ENCODE measurements at places on chromosomes 12 and 14.

DNA sequence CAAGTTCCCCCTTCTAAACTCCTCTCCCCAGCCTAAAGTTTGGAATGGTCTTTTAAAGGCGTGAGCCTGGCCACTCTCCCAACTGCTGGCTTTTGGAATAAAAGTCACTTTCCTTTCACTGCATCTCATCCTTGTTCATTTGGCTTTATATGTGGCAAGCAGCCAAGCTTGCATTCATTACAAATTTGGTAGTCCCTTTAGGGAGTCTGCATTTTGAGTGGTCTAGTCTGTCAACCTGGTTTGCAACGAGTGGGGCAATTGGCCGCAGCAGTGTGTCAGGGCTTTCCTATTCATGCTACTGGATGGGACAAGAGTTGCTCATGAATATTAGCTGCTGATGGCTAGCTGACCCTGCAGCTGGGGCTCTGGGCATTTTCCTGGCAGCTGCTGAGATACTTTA is 57.0 kb downstream of the CATSPERB start:
- no peak for DNase-seq

GRCh38 chr12:133156125-133156690 is 25.1 kb upstream of the ZNF268 start:
- DNase-seq, result no peak

GRCh38 chr14:29222671-29223268 is 456.2 kb downstream of the FOXG1 start:
- peak; percentile 57 for DNase-seq

DNA sequence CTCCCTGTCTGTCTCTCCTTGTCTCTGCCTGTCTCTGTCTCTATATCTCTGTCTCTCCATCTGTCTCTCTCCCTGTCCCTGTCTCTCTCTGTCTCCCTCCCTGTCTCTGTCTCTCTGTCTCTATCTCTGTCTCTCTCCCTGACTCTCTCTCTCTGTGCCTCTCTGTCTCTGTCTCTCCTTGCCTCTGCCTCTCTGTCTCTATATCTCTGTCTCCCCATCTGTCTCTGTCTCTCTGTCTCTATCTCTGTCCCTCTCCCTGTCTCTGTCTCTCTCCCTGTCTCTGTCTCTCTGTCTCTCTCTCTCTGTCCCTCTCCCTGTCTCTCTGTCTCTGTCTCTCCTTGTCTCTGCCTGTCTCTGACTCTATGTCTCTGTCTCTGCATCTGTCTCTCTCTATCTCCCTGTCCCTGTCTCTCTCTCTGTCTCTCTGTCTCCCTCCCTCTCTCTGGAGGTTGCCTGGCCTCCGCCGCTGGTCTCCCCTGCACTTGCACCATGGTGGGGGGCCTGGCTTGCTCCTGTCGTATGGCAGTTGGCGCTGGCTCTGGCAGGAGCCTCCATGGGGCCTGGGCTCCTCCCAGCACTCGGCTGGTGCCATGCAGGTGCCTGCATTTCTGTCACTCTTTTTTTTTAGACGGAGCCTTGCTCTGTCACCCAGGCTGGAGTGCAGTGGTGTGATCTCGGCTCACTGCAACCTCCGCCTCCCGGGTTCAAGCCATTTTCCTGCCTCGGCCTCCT is 28.3 kb downstream of the MMP17 start:
- no peak for DNase-seq

GRCh38 chr14:29608861-29609260 is 318.8 kb downstream of the PRKD1 start:
- DNase-seq, result no peak

DNA sequence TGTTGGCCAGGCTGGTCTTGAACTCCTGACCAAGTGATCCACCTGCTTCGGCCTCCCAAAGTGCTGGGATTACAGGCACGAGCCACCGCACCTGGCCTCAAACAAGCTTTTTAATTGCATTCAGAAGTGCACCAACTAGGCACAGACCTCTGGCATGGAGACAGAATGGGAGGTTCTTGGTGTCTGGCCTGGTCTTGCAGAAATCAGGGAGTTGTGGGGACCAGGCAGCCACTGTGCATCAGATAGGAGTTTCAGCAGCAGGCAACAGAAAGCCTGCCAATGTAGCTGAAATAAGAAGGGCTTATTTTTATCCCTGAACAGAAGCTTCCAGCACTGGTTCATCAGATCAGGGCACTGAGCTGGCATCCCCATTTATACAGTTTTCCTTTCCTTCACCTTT is 22.2 kb upstream of the TCL1B start:
- no peak for DNase-seq

- DNase-seq, result no peak
Observed at GRCh38 chr12:93540466-93540865, 32.0 kb upstream of the SOCS2 start.

DNA sequence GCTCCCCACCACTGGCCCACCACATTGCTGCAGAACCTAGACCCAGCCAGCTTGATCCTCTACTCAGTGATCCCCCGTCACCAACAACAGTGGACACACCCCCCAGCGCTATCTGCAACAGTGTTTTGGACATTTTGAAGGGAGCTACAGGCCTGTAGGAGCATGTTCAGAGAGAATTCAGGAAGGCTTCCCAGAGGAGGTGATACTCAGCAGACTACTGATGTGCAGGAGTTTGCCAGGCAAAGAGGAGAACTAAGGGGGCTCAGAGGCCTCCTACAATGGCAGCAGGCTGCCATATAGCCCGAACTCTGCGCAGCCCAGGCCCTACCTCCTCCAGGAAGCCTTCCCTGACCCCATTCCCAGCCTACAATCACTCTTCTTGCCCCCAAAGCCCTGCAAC is 70.0 kb downstream of the SYNE3 start:
- no peak for DNase-seq

GRCh38 chr14:20469242-20469889 is at the start of gene PNP:
PNP (plus strand) TSS chr14:20469406; CDS start chr14:20469525, 119 bp downstream.
- DNase-seq, result peak; percentile 93

DNA sequence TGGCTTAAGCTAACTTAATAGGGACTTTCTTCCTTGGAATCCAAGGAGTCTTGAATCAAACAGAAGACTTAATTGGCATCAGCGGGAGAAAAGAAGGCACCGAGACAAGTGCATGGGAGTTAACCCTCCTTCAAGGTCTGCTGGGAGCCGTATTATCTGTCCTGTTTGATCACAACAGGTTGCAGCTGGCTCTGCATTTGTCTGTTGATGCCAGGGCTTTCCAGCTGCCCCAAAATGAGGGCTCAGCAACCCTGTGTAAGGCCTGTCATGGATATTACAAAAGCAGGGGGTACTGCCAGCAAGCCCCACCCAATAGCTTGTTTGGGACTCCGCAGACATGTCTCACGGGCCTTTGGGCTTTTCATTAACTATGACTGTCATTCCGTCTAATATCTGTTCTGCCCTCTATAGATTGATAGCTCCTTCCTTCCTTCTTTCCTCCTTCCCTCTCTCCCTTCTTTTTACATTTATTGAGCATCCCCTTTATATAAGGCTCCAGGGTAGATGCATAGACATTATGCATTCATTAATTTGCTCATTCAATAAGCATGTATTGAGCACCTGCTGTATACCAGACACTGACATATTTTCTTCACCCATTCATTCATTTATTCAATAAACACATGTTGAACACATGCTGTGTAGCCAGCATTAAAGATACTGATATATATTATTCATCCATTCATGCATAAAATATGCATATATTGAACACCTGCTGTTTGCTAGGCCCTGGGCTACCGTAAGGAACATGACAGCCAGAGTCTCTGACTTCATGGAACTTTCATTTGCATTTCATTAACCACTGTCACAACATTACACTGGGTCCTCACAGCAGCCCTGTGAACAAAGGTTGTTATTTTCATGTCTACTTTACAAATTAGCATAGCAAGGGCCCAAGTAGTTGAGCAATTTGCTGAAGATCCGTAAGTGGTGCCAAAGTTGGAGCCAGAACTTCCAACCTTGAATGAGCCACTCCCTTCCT is 56.2 kb downstream of the SVOP start:
- no peak for DNase-seq

GRCh38 chr12:68159681-68160304 is at the start of gene IFNG:
IFNG (minus strand) TSS chr12:68159740; CDS start chr12:68159615, 125 bp downstream.
- DNase-seq, result no peak

DNA sequence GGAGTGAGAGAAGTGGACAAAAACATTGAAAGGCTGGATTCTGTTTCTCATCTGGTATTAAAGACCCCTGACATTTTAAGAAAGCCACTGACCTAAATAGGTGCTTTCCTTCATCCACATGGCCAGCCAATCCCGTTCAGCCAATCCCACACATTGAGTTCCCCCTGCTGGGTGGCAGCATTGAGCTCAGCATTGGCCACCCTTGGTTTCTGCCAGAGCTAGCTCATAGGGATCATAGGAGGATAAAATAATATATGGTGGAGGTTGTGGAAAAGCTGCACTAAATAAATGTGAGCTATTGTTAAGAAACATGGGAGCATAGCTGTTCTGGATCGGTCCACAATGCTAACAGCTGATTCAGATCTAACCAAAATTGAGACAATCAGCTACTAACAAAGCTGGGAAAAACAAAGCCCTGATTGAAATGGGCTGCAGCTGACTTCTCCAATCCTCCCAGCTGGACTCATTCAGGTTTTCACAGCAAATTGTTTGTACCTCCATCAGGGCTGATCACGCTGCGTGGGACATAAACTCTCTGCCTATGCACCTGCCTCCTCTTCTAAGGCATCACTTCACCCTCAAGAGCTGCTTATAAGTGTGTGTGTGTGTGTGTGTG is 256.5 kb downstream of the EMP1 start:
- DNase-seq, result no peak

- DNase-seq, result no peak
Observed at GRCh38 chr12:6532927-6533652, 1.2 kb upstream of the GAPDH start.

DNA sequence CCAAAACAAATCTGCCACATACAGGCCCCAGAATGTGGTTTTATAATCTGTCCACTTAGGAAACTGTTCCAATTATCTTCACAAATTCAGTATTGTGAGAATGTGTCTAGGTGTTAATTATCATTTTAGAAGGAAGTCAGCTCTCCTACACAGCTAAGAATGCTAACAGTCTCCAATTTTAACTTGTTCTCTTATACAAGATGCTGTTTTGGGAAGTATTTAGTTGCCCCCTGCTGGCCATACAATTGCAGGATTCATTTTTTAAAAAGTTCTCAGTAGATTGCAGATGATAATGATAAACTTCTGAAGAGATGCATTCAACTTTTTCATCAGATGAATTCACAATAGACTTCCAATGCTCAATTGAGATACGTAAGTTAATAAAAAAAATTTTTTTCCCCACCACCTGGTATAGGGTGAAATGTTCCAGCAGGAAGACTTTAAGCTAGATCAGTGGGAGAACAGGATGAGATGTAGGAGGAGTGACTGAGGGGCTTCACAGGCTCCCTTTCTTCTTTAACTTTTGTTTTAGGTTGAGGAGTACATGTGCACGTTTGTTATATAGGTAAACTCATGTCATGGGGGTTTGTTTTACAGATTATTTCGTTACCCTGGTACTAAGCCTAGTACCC is 27.3 kb upstream of the OSBPL8 start:
- DNase-seq, result peak; percentile 11

DNA sequence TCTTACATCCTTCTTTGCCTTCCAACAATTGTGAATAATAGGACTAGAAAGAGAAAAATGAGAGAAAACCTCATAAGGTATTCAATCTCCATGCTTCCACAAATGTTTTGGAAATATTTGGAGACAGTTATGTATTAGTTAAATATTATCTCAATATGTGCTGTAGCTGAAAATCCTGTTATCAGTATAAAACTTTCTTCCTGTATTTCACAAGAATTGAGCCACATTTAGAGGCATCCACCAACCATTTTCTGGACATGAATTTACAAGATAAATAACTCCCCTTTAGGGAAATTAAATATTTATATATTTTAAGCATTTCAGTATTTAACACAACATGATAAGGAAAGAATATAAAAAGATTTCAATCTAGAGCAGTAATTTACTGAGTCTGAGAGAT is 200.3 kb downstream of the GPHN start:
- DNase-seq, result no peak

GRCh38 chr12:12266389-12266872 is 413 bp downstream of the LRP6 start:
- DNase-seq, result no peak

GRCh38 chr14:32702562-32702961 is 236.1 kb upstream of the NPAS3 start:
- peak; percentile 35 for DNase-seq

GRCh38 chr14:61323970-61324369 is 2.6 kb downstream of the PRKCH start:
- no peak for DNase-seq

- DNase-seq, result no peak
Observed at GRCh38 chr14:77674931-77675330, 32.9 kb downstream of the ALKBH1 start.

- no peak for DNase-seq
Observed at GRCh38 chr12:12606781-12607589, 4.7 kb upstream of the CREBL2 start.

DNA sequence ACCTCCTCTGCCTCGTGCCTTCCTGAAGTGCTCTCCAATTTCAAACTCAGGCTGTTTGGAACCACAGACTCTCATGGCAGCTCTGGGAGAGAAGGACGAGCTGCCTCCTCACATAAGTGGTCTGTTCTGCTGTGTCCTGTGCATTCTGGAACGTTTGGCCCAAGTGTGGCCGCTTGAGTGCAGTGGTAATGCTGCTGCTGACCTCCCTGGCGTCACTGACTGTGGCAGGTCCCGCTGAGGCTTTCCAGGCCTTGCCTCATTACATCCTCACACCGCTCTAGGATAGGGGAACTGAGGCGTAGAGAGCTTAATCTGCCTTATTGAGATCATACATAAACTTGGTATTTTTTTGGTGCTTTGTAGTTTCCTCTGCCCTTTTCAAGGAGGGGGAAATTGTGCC is 14.2 kb downstream of the CCDC92 start:
- DNase-seq, result peak; percentile 51

DNA sequence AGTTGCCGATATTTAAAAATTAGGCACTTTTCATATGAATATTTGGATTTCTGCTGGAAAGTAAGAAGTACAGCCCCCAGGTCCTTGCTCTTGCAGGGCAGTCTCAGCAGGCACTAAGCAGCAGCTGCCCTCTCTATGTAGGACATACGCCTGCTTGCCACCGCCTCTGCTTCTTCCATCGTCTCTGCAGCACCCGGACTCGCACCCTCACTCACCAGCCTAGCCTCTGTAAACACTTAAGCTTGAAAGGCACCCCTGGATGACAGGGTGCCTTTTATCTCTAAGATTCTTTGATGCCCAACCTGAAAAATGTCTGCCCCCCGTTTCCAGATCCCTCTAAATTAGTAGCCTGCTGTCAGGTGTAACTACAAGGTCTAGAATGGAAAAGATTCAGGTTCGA is 19.0 kb downstream of the OTUB2 start:
- DNase-seq, result no peak

- DNase-seq, result no peak
Observed at GRCh38 chr12:120110550-120111501, 5.7 kb downstream of the RAB35 start.

DNA sequence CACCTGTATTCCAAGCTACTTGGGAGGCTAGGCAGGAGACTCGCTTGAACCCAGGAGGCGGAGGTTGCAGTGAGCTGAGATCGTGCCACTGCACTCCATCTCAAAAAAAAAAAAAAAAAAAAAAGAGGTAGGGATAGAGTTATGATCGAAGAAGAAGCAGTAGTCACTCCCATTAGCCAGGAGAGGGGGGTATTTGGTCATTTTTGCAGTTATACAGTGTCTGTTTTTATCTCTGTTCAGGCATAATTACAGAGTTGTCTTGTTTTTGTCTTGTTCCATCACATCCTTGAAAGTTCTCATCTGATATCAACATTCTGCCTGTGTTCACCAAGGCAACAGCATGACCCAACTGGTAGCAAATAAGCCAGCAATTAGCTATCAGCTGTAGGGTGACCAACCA is 98.5 kb upstream of the TMPO start:
- no peak for DNase-seq

- peak; percentile 85 for DNase-seq
Observed at GRCh38 chr12:12723681-12724420, 6.7 kb downstream of the CDKN1B start.

GRCh38 chr12:1204581-1205121 is 213.6 kb downstream of the ERC1 start:
- DNase-seq, result no peak

Data from retina (tissue), 1 donor.